Sigmoid colon (tissue), 7 donors: ENCODE measurements at places on chromosomes 11 and 22. TPM values are rescaled to one million over a fixed set of nuclear protein-coding genes. Genes with fewer than 3 reads are reported as not detected.

The SLC22A6 gene
- total RNA-seq, result not detected

The OR52N4 gene
- not detected for total RNA-seq

The ZNF215 gene
- total RNA-seq, result 1.1 TPM

The ASPHD2 gene
- 1.4 TPM for total RNA-seq

The SMC1B gene
- not detected for total RNA-seq

The KRTAP5-7 gene
- not detected for total RNA-seq

The MYO18B gene
- total RNA-seq, result not detected

The OR2AT4 gene
- total RNA-seq, result not detected

GRCh38 chr22:49124608-49125007 is 703.1 kb downstream of the BRD1 start:
- DNase-seq, result no peak

- no peak for DNase-seq
These were observed 276.2 kb downstream of the BLID start for GRCh38 chr11:121839781-121840180.

- DNase-seq, result peak; percentile 44
These were observed 22.1 kb upstream of the LMO1 start for GRCh38 chr11:8285796-8286195.

DNA sequence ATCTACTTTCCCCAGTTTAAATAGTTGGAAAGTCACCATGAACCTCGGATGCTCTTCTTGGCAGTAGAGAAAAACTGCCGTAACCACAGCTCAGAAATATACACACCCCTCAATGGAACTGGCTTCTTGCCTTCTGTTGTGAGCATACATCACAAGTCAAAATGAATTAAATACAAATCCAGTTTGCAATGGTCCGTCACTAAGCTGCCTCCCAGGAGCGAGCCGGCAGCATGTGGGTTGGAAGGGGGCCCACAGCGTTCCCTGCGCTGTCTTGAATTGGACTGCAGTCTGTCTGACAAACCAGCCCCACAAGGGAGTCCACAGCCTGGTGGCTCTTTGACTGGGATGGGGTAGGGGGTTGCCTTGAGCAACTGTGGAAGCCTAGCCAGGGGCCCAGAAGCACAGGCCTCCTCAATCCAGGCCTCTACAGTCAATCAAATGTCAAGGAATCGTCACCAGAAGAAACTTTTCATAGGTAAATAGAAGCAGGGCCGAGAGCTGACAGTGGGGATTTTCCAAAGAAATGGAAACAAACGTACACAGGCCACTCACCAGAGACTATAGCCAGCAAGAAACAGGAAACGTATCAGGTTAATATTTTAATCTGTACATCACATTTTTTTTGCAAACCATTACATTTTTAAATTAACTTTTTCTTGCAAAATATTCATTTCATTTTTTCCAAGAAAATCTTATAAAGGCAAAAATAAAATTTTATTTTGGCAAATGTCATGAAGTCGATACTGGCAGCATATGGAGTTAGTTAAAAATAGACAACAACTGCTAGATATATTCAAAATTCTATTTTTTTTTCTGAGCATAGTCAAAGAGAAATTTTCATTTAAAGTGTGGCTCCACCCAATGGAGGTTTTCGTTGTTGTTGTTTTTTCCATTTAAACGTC is 38.5 kb downstream of the C11orf58 start:
- DNase-seq, result no peak

- DNase-seq, result no peak
These were observed 8.9 kb upstream of the APOBEC3G start for GRCh38 chr22:39068033-39068785.

GRCh38 chr11:112655371-112655770 is 305.8 kb upstream of the NCAM1 start:
- peak; percentile 84 for DNase-seq

DNA sequence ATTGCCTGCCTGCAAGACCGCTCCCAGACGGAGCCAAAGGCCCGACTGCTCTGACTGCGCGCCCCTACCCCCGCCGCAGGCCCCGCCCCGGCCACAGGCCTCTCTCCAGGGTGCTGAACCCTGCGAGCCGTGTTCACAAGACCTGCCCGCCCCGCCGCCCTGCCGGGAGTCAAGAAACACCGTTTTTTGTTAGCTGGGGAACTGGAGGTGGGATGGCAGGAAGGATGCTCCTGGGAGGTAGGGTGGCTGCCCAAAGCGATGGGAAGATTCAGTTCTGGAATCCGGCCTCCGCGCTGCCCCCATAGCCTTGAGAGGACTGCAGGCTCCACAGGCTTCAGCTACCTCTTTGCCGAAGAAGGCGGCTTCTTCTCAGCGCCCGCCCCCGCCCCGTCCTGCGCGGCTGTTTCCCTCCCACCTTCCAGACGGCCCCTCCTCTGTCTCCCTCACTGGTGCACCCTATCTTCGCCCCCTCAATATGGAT is 2.7 kb upstream of the PDE2A start:
- DNase-seq, result no peak

- no peak for DNase-seq
These were observed 387.0 kb upstream of the DDI1 start for GRCh38 chr11:103649401-103649895.

GRCh38 chr11:67371189-67371910 is 2.0 kb downstream of the CLCF1 start:
- peak; percentile 78 for DNase-seq

DNA sequence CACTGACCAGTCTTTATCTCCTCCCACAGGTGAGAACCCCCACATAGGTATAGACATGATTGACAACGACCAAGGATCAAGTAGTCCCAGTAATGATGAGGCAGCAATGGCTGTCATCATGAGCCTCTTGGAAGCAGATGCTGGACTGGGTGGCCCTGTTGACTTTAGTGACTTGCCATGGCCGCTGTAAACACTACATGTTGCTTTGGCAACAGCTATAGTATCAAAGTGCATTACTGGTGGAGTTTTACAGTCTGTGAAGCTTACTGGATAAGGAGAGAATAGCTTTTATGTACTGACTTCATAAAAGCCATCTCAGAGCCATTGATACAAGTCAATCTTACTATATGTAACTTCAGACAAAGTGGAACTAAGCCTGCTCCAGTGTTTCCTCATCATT is 76.5 kb downstream of the BTBD10 start:
- no peak for DNase-seq

DNA sequence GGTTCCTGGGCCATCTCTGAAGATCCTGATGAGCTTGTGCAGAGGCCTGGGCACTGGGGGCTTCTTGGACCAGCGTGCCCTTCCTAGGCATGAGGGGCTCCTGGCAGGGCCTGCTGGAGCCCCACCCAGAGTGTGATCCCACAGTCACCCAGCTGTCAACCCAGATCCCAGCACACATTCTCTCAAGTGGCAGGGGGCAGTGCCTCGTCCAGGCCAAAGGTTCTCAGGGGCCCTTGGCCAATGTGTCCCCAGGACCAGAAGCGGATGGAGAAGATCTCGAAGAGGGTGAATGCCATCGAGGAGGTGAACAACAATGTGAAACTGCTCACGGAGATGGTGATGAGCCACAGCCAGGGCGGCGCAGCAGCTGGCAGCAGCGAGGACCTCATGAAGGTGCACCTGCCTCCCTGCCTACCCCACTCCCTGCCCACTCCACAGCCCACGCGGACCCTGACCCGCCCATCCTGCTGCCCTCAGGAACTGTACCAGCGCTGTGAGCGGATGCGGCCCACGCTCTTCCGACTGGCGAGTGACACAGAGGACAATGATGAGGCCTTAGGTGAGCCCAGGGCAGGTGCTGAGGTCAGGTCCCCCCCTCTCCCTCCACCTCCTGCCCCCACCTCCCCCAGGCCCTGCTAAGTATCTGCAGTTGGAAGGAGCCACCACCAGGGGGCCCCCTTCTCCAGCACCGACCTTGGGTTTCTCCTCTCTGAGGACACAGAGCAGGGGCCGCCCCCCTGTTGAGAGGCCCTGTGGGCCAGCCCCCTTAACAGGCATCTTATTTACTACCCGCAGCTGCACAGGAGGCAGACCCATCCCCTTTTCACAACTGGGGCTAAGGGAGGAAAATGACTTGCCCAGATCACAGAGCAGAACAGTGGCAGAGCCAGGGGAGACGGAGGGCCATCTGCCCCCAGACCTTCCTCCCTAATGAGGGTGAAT is 14.7 kb downstream of the GGA1 start:
- DNase-seq, result peak; percentile 85

DNA sequence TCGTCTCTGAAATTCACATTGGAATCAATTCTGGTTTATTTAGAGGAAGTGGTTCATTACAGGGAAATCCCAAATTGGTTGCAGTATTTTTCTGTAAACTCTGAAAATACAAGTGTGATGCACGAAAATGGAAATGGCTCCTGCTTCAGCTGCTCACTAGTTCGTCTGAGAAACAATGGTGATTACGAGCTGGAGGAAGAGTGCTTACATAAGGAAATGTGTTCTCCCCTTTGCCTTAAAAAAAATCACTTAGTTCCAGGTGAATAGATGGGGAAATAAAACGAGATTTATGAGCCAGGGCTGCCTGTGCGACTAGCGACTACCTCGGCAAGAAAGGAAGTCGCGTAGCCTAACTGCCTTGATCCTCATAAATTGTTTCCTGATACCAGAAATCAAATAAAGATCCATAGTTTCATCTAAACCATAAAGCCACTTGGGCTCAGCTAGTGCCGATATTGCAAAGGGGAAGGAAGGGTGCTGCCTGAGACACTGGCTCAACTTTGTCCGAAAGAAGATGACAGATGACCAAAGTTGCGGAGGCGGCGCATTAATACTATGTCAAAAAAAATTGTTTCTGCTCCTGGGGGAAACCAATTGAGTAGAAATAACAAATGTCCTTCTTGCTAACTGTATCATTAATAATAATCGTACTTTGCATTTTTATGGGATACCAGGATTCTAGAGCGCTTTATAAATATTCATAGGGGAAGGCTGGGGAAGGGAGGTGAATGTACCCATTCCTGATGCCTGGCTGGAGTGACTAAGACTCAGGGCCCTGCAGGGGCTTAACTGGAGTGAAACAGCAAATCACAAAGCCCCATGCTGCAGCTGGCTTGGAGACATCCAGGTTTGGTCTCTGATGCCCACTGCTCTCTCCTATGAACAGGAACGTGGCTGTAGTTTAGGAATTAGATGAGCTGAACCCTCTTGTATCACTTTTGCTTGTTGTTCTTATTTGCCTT is 185.7 kb downstream of the BLID start:
- no peak for DNase-seq

GRCh38 chr22:45210577-45210976 is 30.1 kb downstream of the KIAA0930 start:
- no peak for DNase-seq

- no peak for DNase-seq
These were observed 31.6 kb upstream of the SNX19 start for GRCh38 chr11:130947889-130948288.

DNA sequence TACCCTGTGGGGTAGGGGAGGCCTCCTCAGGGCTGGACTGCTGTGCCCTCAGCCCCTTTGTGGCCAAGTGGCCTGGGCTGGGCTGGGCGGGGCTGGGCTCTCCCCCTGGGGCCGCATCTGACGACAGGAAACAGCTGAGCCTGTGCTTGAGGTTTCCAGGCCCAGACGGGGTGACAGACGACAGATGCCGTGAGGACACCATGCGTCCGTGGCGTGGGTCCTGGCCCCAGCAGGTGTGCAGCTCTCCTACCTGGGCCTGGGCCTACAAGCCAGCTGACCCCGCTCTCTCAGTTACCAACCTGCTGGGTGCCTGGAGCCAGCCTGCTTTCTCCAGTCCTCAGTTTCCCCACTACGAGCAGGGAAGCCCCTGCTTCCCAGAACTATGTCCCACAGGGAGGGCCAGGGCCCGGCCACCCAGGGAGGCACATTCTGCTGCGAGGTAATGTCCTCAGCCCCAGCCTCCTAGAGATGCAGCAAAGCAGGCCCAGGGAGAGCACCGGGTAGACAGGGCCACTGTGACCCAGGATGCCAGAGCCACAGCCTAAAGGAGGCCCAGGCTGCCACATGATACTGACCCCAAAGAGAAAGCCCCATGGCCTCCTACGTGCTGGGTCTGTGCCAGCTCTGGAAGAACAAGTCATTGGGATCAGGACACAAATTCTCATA is 181.3 kb downstream of the IGLL1 start:
- DNase-seq, result peak; percentile 51

DNA sequence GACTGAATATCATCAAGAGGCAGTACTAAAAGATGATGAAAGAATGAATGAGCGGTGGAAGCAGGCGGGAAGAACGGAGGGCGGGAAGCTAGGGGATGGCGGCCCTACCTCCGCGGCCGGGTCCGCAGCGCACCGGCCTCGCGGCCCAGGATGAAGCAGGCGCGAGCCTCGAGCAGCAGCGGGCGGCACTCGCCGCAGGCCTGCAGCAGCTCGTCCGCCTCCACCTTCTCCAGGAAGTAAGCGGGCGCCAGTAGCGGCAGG is 3.4 kb downstream of the KLHL35 start:
- DNase-seq, result no peak
